ENCODE measurements at places on chromosomes 4 and X.

DNA sequence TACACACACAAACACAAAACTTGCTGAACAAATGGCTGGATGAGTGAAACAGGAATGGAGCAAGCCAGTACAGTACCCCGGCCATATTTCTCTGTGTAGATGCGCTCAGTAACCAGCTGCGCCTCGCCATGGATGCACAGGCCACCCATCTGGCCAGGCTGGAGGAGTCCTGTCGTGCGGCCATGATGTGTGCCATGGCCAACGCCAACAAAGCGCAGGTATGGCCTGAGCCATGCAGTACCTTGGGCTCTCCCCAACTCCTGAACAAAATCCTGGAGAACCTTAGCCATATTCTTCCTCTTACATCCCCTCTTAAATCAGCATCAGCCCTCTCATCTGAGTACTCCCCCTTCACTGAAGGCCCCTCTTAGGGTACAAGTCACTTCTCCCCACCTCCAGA is 4.4 kb downstream of the HSD17B10 start:
- no peak for DNase-seq

DNA sequence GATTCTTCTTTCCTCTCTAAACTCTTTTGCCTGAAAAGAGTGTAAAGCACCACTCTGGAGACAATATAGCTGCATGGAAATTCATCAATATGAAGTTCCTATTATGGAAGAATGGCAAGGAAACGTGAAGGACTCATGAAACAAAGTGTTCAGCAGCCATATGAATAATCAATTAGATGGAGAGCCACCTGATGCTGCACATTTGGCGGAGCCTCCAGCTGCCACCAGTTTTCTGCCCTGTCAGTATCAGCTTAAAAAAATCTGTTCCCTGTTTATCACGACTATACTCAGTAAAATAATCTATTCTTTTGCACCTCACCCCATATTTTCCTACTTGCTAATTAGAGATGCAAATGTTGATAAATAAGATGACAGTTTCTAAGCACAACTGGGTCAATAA is 276.0 kb downstream of the UNC5C start:
- DNase-seq, result no peak

GRCh38 chr4:77286906-77287305 is 129.9 kb downstream of the CCNG2 start:
- no peak for DNase-seq

- DNase-seq, result no peak
Measured at GRCh38 chr4:83268491-83268890, 16.1 kb downstream of the COQ2 start.

DNA sequence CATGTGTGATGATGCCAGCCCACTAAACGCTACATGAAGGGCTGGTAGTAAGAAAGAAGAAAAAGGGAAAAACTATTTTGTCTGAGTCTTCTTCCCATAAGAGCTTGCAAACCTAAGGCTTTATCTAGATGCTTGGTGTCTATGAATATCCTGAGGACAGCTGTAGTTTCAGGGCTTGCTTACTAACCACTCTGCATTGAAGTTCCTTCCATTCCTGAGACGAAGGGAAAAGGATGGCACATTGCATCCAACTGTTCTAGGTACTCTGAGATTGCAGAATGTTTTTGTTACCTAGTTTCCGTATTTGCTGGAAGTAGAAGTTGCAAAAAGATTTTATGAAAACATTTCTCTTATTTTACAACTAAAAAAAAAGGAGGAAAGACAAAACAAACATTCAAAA is 544.6 kb downstream of the IL15 start:
- DNase-seq, result no peak

- no peak for DNase-seq
Measured at GRCh38 chr4:6594826-6595355, 19.9 kb downstream of the MAN2B2 start.

GRCh38 chrX:131558562-131558961 is 14.7 kb downstream of the OR13H1 start:
- no peak for DNase-seq

DNA sequence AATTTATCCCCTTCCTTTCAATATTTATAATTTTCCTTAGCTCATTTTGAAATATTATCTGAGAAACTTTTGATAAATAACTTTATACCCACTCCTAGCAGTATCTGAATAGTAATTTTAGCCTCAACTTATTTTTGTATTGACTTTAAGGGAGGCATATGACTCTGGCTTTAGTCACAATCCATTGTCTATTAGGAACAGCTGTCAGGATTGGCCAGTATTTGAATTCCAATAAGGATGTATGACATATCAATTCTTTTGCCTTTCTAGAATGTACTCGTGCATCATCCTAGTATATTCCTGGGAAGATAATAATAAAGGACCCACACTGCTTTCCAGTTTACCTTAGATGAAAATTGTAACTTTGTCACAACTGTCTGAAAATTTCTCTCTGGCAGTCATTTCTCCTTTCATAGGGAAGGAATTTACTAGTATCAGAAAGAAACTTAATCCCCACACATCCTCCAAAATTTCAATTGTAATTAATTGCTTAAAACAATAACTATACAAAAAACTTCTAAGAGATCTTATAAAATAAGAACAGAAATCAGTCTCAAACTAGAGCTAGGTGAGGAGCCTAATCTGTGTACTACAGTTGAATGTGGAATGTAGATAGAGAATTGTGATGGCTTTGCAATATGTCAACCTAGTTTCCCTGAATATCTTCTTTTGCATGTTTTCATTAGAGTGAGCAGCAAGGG is 121.0 kb upstream of the EPHA5 start:
- no peak for DNase-seq

GRCh38 chr4:156948133-156948532 is 23.5 kb downstream of the PDGFC start:
- no peak for DNase-seq

- DNase-seq, result no peak
Measured at GRCh38 chr4:16067515-16067914, 16.3 kb downstream of the PROM1 start.

- no peak for DNase-seq
Measured at GRCh38 chr4:150178161-150178560, 99.9 kb downstream of the DCLK2 start.

DNA sequence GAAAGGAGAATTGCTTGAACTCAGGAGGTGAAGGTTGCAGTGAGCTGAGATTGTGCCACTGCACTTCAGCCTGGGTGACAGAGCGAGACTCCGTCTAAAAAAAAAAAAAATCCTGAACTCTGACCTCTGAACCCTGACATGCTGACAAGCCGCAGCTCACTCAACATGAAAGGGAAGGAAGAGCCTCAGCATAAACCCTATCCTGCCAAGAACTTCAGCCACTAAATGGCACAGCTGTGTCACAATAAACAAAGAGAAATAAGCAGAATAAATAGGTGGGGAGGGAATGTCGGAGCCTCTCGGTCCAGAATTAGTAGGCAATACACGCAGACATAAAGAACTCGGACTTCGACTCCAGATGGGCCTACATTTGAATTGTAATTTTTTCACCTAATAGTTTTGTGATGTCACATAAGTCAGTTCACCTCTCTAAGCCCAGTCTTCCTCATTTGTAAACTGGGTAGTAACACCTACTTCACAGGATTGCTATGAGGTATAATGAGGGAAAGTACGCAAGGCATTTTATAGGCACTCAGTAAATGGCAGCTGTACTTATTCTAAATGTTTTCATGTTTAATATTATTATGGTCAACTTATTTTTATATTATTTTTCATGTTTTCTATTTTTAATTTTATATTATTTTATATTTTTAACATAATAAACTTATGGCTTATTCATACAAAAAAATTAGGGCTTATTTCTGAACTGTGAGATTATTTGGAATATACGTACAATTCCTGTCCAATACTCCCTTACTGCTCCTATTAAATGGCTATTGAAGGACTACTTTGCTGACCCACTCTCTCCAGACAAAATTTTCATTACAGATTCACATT is 243.4 kb downstream of the SCFD2 start:
- no peak for DNase-seq

- DNase-seq, result no peak
Measured at GRCh38 chr4:26226629-26227376, 94.0 kb upstream of the RBPJ start.
